ENCODE measurements at places on chromosomes 13 and 19.

GRCh38 chr19:5561559-5561958 is 6.2 kb downstream of the TINCR start:
- DNase-seq, result no peak

- no peak for DNase-seq
These were observed 24.1 kb downstream of the LGALS16 start for GRCh38 chr19:39679791-39680168.

GRCh38 chr13:79522583-79522982 is 41.6 kb downstream of the NDFIP2 start:
- DNase-seq, result no peak

- no peak for DNase-seq
These were observed 632.8 kb upstream of the SPRY2 start for GRCh38 chr13:80973721-80974120.

GRCh38 chr19:14361824-14362223 is 19.4 kb upstream of the ADGRE5 start:
- DNase-seq, result peak; percentile 59

- DNase-seq, result no peak
These were observed 594.4 kb downstream of the SLITRK6 start for GRCh38 chr13:85204668-85205344.

Data from NCI-H524 (cell line).